OCI-LY7 (cell line): ENCODE measurements at places on chromosomes 7 and 10.
A peak's percentile ranks its signal among the peaks of the same experiment; 100 is the strongest.

GRCh38 chr7:6644728-6645127, 7.6 kb downstream of the ZNF316 start:
- no peak for DNase-seq

DNA sequence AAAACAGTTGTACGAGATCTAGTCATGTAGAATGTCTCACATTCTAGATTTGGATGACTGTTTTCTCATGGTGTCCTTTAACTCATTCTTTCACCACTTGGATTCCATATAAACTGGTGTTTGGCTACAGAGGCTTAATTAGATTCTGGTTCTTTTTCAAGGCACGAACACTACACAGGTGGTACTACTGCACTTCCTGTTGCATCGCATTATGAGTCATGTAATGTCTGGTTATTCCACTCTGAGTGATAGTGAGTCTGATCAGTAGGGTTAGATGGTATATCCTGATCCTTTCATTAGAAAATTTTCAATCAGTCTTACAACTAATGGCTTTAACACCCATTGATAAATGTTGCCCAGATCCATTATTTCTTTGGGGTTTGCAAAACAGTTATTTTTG, 11.2 kb upstream of the AKAP9 start:
- no peak for DNase-seq

GRCh38 chr10:77832238-77832637, 94.3 kb downstream of the DLG5 start:
- no peak for DNase-seq

DNA sequence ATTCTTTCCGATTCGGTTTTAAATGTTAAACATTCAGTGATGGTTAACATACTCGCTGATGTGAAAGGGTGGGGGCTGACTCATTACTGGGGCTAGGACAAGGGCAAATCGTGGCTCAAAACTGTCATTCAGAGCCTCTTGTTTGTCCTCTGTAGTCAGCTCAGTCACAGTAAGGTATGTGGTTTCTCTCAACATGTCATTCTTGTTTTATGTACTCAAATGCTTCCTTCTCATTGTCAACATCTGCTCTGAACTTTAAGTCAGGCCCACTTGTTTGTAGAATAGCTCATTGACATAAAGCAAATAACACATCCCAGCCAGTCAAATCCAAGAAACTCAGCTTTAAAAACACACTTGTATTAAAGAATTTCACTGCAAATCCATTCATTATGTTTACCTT, 7.3 kb downstream of the SLC16A9 start:
- no peak for DNase-seq

DNA sequence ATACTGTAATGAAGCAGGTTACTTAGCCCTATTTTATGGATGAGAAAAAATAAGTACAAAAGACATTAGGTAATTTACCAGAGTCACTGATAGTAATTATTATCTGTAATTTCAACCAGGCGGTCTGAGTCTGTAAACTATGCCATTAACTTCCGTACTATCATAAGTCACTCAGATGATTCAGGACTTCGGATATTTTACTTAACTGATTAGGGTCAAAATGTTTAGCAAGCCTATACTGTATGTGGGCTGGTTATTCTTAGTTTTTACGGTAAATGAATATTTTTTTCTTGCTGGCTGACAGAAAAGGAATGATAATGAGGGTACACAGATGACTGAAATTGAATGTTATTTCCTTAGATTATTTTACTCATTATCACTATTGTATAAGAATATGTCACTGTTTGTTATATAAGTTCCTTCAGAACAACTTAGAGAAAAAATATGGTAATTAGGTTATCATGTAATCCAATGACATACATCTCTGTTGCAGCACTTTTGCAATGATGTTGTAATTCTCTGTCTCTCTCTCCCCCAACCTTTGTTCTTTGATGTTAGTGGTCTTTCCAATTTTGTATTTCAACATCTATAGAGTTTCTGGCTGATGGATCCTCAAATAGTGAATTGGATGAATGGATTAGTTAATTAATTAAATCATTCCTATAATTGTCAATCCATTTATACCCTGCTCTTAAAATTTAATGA, 165.6 kb downstream of the ZEB1 start:
- DNase-seq: no peak

GRCh38 chr7:20113427-20114027, 103.7 kb downstream of the MACC1 start:
- DNase-seq: peak; percentile 67

- DNase-seq: peak; percentile 41
Measured at GRCh38 chr10:7788639-7789286, 786 bp downstream of the ATP5F1C start.

GRCh38 chr7:113281223-113281622, 162.9 kb upstream of the SMIM30 start:
- DNase-seq: no peak

- DNase-seq: peak; percentile 27
Measured at GRCh38 chr10:110455446-110455845, 42.3 kb upstream of the DUSP5 start.

DNA sequence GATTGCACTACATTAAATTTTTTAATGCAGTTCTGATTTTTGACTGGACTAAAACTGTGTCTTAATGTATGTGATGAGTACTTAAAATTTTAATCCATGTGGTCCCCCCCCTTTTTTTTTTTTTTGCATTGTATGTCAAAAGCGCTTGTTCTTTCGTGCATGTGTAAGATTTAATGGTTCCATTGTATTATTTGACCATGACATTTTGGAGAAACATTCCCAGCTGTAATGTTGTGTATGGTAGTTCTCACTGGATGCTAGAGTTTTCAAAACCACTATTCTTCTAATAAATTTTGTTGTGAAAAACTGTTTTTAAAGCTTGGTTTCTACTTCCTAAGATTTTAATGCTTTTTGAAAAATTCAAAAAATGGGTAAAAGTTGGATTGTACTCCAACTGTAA, 132.0 kb downstream of the LCOR start:
- DNase-seq: no peak

- DNase-seq: no peak
Measured at GRCh38 chr7:8131694-8132605, 130.0 kb downstream of the ICA1 start.

GRCh38 chr10:100372415-100373297, 25.6 kb downstream of the SCD start:
- DNase-seq: no peak

GRCh38 chr10:82206831-82207230, 331.8 kb downstream of the NRG3 start:
- DNase-seq: no peak

DNA sequence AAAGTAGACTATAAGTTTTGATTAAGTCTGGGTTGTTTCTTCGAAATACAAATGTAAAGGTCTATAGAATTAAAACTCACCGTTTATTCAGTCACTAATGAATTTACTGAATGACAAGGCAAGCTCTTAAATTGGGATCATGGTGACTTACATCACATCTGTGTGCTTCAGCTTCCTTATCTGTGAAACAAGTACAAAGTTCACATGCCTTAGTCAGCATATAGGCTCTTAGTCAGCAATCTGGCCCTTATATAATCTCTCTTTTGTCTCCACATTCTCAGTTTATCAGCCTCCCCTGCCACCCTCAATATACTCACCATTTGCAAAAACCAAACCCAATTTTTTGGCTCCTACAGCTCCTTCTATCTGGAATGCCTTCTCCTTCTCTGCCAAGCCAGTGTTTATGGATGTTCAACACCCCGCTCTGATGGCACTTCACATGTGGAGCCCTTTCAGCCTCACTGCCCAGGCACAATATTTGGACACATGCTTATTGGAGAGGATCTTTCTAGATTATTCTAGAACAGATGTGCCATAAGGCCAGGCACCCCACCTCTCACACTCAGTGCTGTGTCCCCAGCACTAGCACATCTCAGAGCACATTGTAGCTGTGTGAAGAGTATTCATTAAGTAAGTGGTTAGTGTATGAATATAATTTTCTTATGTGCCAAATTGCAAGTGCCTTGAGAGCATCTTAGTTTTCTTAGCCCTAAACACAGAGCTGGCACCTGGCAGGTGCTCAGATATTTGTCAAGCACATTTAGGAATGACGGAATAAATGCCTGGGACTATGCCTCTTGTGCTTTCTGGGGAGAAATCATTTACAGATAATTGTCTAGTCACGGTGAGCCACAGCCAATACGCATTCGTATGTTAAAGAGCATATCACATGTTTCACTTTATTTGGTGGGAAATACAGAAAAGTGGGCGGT, 9.8 kb upstream of the LAMB1 start:
- no peak for DNase-seq

DNA sequence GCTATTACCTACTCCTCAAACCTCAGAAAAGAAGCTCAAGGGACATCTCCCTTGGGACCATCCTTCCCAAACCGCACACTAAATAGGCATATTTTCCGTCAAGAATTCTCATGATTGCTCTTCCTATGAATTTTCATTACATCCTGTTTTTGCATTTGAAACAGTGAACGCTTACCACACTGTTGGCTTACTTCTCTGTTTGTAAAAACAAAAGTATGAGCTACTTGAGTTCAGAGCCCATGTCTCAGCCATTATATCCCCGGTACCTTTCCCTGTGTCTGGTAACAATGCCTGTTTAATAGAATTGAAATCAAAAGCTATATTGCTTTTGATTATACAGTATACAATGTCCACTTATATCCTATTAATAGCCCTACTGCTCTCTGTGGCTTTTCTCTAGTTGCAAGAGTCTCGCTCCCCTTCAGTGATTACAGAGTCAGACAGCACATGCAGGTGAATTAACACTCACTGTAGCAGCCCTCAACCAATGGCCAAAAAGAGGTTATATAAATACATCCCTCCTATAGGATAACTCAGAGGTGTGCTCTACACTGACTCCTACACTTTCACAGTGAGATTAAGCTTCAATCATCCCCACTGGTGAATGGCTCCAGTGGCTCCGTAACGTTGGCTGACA, 264.4 kb downstream of the SORCS1 start:
- DNase-seq: no peak

GRCh38 chr7:37357637-37357996, 91.0 kb downstream of the ELMO1 start:
- no peak for DNase-seq

- no peak for DNase-seq
Measured at GRCh38 chr7:87267239-87267900, 47.8 kb upstream of the TMEM243 start.

- no peak for DNase-seq
Measured at GRCh38 chr10:49598986-49599385, 11.1 kb upstream of the SLC18A3 start.

GRCh38 chr10:80518143-80518806, 19.4 kb upstream of the SH2D4B start:
- no peak for DNase-seq

- DNase-seq: no peak
Measured at GRCh38 chr10:57015595-57016318, 654.7 kb upstream of the ZWINT start.

GRCh38 chr10:59864141-59864962, 42.0 kb downstream of the CCDC6 start:
- DNase-seq: no peak

- DNase-seq: no peak
Measured at GRCh38 chr7:157767506-157768197, 430.8 kb downstream of the DNAJB6 start.

GRCh38 chr10:93178226-93178625, 104.5 kb downstream of the CYP26A1 start:
- DNase-seq: no peak

- DNase-seq: peak; percentile 78
Measured at GRCh38 chr10:114043532-114044246, at the start of gene ADRB1. Gene ADRB1 (plus strand): TSS chr10:114043866. CDS start chr10:114044133, 267 bp downstream.
